ENCODE measurements at places on chromosomes 4 and X.

DNA sequence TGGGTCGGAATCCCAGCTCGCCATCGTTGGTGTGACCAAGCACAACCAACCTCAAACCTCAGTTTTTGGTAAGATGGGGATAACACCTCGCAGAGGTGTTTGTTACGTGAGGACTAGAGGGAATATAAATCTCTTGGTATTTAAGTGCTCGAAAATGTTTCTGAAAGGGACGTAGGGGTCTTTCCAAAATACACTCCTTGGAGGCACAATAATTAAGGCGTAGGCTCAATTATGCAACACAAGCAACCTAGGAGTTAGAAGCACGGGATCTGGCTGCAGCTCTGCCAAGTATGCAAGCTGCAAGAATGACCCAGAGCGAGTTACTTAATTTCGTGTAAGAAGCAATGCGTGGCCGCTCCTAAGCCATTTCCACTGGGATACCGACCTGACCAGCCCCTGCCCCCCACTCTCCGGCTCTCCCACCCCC is 552 bp downstream of the ADH5 start:
- peak; percentile 41 for DNase-seq

- DNase-seq = peak; percentile 53
Observed at GRCh38 chrX:51496501-51497291, at the start of gene NUDT11. TSS of gene NUDT11 (minus strand) at chrX:51496592. CDS start at chrX:51496444, 148 bp downstream.

- DNase-seq = no peak
Observed at GRCh38 chr4:145452447-145453162, 29.0 kb upstream of the SMAD1 start.

DNA sequence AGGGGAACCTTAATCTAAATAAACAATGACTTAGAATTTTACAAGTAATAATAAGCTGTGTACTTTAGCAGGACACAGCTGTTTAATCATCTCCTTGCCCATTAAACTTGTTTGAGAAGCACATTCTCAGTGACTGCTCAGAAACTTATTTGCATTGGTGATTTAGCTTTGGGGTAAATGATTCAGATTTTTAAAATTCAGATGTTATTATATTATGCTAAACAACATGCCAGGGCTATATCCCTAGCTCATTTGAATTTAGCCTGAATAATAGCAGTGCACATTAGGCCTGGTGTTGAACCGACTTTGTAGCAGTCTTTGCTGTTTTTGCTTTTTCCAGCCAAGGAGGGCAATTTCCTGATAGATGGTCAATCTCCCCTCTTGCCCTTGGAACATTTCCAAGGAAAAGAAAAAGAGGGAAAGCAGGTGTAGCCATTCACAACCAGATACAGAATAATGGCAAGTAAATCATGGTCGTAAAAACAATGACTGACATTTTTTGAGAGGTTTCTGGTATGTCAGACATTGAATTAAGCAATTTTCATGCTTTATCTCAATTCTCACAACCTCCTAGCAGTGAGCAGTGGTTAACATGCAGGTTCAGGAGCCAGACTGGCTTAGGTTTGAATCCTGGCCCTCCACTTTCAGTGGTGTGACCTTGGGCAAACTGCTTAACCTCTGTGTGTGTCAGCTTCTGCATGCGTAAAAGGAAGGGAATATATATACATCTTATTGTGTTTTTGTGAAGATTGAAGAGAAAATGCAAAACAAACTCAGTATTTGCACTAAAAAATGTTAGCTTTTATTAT is 16.8 kb downstream of the ARHGEF38 start:
- DNase-seq = no peak

- DNase-seq = no peak
Observed at GRCh38 chrX:97452283-97452682, 568.6 kb downstream of the RPA4 start.

DNA sequence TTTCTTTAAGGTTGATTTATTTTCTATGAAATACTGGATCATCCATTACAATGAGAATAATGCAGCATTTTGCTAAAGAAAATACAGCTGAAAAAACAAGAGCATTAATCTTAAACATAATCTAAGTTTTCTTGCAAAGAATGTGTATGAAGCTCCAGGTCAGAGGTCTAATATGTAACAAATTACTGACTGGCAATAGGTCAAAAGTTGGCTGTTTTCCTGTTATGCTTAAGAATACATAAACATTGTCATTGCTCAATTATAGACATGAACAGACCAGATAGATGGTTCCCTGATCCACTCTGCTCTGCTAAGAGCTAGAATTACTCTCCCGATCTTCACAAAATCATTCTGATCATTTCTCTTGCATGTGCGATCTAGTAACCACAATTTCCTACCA is 718.6 kb downstream of the PDHA2 start:
- no peak for DNase-seq

DNA sequence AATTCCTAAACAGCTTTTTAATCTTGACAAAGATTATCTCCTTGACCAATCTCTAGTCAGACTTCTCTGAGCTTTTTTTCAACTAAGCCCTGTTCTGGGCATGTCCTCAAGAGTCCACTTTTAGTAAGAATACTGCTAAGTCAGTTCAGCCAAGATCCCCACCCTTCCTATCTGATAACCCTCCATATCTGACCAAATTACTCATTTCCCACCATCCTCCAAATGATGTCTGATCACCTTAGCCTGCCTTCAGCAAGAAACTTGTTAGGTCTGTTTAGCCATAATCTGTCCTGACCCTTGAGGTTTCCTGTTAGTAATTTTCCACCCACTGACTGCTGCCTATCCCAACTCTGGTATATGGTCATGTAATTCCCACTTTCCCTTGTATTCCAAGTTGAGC is 65.2 kb downstream of the FAM13A start:
- no peak for DNase-seq

GRCh38 chr4:77190053-77190452 is 33.0 kb downstream of the CCNG2 start:
- no peak for DNase-seq

Data from activated CD8-positive, alpha-beta T cell treated with anti-CD3 and anti-CD28 coated beads, Interleukin-2, amount 10 ng/mL, durations not matched to agents 7 days and 5 days (primary cell).